ENCODE measurements at places on chromosomes 6 and 20. TPM values are rescaled to one million over a fixed set of nuclear protein-coding genes. Genes with fewer than 3 reads are reported as not detected.

Gene TFEB
- total RNA-seq: 5.7 TPM

Gene BPIFA1
- not detected for total RNA-seq

Gene TRIM27
- total RNA-seq: 83.0 TPM

Gene KHDC1L
- total RNA-seq: not detected

Gene CDH26
- 0.47 TPM for total RNA-seq

Gene SLC52A3
- total RNA-seq: not detected

Gene IBTK
- total RNA-seq: 47.0 TPM

Gene GSTA2
- total RNA-seq: not detected

Gene EFCAB8
- under 0.01 TPM for total RNA-seq

Gene DYNLT2
- 0.74 TPM for total RNA-seq

Gene CLPSL2
- total RNA-seq: not detected

Gene CYP24A1
- not detected for total RNA-seq

Gene SLC22A7
- not detected for total RNA-seq

DNA sequence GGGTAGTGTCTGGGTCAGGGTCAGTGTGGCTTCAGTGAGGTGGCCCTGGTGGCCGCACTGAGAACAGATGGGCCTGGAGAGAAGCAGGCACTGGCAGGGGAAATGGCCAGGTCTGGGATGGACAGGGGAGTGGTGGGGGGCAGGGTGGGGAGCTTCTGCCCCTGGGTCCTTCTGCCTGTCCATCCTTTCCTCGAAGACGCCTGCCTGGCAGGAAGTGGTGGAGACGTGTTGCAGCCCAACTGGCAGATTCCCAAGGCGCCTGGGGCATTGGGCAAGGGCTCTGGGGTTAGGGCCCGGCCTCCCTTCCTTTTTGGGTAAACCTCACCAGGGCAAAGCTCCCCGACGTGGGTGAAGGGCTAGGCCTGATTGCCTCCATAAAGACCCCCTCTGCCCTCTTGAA lies 10.4 kb downstream of the SRC start:
- DNase-seq: no peak

- no peak for DNase-seq
Observed at GRCh38 chr6:139648430-139649000, 274.1 kb upstream of the CITED2 start.

DNA sequence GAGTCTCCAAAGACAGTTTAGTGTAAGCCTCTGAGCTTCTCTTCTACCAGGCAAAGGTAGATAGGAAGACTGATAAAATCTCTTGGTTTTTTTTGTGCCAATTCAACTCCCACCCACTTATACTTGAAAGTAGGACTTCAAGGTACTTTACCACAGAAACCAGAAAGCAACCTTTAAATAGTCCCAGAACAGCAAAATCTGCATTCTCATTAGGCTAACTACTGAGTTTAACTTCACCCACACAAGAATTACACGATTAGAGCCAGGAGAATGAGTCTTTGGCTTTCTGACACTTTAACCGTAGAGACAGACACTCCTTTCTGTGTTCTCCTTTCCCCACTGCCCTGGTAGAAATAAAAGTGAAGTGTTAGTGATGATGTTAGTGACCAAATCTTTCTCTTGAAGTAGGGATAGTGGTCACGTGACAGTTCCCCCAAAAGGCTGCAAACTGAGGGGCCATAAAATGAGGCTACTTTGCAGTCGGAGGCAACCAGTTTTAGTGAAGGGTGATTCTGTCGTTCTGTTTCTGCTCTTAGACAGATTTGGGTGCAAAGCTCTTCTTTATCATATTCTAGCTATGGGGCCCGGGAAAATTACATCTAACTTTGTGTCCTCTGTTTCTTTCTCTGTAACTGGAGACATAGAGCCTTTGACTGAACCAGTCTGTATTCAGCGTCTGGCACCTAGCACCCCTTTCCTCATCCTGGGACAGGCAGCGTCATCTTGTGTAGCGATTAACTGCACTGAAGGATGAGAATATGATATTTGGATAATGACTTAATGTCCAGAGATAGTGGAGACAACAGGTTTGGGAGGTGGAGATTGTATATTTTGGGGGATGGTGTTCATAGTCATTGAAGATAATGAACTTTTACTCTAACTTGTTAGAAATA lies 206.4 kb upstream of the CITED2 start:
- no peak for DNase-seq

GRCh38 chr6:165686596-165687365 lies 23.7 kb upstream of the PDE10A start:
- no peak for DNase-seq

GRCh38 chr6:21942897-21943296 lies 349.3 kb downstream of the SOX4 start:
- peak; percentile 36 for DNase-seq

DNA sequence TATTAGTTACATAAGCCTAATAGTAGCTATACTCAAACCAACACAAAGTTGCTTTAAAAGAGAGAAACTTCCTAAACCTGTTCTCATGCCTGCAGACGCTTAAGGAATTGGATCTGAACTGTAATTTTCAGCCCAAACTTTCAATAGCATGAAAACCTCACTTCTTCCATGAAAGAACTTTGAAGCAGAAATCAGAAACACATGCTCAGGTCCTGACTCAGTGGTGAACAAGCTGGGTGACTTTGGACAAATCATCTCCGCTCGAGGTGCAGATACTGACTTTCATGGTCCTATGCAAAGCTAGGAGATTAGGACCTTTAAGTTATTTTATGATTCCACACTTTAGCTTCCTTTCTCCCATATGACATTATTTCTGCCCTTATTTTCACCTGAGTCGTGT lies 36.5 kb downstream of the NOX3 start:
- no peak for DNase-seq

- no peak for DNase-seq
Observed at GRCh38 chr6:42190554-42191183, 4.1 kb downstream of the GUCA1B start.

GRCh38 chr6:131782764-131783163 lies 25.1 kb upstream of the ENPP1 start:
- DNase-seq: peak; percentile 10

DNA sequence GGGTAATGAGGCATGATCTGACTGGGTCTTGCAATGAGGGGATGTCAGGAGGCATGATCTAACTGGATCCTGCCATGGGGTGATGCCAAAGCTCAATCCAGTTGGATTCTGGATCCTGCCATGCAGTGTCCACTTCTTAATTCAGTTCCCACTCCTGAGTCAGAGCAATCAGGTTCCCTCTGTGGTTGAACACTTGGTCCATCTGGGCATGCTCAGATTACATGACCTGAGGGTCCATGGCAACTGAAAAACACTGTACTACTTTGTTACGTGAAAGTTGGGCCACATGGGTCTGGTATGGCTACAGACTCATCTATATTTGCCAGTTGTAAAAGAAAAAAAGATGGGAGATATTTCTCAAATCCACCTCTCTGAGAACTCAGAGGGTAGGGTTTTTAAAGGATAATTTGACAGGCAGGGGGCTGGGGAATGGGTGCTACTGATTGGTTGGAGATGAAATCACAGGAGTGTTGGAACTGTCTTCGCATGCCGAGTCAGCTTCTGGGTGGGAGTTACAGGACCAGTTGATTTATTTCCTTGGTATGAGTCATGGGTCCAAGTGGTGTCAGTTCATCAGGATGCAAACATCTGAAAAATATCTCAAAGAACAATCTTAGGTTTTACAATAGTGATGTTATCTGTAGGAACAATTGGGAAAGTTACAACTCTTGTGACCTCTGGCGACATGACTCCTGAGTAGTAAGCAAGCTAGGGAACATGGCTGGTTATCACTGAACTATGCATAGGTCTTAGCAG lies 21.6 kb downstream of the C6orf163 start:
- no peak for DNase-seq

DNA sequence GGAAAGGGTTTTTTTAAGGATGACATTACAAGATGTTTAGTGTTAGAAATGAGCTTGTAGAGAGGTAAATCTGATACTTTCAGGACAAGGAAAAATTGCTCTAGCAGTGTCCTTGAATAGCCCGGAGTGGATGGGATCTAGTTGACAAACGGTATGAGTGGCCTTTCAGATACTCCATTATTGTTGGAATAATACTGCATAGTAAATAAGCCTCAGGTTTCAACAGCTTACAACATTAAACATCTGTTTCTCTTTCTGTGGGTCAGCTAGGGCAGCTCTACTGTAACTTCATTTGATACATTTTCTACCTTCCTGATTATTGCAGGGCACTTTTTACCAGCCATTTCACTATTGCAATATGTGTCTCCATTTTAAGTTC lies 118.0 kb downstream of the B3GAT2 start:
- no peak for DNase-seq

DNA sequence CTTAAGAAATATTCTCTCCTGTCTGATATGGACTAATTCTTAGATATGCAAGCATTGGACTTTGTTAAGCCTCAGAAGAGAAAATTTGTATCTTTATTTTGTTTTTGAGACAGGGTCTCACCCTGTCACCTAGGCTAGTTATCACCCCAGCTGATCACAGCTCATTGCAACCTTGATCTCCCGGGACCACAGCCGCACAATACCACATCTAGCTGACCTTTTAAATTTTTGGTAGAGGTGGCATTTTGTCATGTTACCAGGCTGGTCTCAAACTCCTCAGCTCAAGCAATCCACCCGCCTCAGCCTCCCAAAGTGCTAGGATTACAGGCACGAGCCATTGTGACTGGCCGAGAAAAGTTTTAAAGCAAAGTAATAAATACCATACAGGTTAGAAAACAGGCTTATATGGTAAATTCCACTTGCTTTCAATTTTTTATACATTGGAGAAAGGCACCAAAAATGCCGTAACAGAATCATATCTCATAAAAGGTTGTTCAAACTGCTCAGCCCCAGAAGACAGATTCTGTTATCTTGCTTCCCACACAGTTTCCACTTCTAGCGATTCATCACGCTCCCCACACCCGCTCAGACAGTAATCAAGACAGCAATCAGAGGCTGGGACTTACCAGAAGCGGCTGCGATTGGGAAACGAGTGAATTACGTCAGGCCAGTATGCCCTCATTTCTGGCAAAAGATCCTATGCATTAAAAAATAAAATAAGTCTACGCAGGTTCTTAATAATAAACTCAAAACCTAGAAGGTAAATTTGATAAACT lies 13.8 kb downstream of the RNASET2 start:
- peak; percentile 20 for DNase-seq

DNA sequence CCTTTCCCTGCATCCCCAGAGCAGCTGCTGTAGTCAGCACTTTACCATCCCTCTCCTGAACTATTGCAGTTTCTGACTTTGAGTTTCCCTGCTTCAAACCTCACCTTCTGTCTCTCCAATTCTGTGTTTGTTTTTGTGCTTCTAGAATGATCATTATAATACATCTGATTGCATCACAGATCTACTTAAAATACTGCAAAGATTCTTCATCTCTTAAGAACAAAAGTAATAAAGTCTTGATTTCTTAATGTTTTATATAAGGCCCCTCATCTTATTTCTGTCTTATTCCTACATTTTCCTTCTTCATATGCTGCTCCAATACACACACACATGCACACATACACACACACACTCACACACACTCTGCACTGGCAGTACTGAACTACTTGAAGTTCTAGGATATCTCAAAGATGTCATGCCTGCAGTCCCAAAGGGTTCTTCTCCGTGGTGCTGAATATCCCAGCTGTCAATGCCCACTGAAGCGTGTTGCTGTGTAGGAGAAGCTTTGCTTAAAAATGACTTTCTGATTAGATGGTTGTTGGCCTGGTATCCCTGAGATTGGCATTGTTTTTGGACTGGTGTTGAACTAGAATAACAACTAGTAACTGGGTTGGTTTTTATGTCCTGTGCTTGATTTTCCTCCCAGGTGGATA lies 97.2 kb downstream of the MAP3K4 start:
- peak; percentile 21 for DNase-seq

- no peak for DNase-seq
Observed at GRCh38 chr6:8075704-8076103, 11.5 kb upstream of the BLOC1S5 start.

- DNase-seq: peak; percentile 95
Observed at GRCh38 chr20:47725248-47725973, 59.9 kb downstream of the SULF2 start.

- no peak for DNase-seq
Observed at GRCh38 chr20:3681931-3682781, at the start of gene ADAM33. TSS of gene ADAM33 (minus strand) at chr20:3682010. CDS start at chr20:3682004, 6 bp downstream.

GRCh38 chr20:20466341-20466879 lies 98.5 kb downstream of the INSM1 start:
- no peak for DNase-seq

DNA sequence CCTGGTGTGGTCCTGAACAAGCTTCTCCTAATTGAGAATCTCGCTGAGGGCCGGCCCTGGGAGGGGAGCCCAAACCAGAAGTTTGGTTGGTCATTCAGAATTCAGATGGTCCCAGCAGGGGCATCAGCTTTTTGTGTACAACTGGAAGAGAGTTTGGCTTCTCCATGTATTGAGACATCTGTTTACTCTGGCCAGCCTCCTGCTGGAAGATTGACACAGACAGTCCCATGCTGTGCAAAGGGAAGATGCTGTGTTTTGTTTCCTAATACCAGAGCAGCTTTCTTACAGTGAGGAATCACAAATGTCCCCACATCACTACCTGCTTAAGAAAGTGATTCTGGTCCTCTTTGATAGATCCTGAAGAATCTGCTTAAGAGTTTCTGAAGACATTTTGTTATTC lies 97.8 kb downstream of the PLEKHG1 start:
- DNase-seq: no peak

DNA sequence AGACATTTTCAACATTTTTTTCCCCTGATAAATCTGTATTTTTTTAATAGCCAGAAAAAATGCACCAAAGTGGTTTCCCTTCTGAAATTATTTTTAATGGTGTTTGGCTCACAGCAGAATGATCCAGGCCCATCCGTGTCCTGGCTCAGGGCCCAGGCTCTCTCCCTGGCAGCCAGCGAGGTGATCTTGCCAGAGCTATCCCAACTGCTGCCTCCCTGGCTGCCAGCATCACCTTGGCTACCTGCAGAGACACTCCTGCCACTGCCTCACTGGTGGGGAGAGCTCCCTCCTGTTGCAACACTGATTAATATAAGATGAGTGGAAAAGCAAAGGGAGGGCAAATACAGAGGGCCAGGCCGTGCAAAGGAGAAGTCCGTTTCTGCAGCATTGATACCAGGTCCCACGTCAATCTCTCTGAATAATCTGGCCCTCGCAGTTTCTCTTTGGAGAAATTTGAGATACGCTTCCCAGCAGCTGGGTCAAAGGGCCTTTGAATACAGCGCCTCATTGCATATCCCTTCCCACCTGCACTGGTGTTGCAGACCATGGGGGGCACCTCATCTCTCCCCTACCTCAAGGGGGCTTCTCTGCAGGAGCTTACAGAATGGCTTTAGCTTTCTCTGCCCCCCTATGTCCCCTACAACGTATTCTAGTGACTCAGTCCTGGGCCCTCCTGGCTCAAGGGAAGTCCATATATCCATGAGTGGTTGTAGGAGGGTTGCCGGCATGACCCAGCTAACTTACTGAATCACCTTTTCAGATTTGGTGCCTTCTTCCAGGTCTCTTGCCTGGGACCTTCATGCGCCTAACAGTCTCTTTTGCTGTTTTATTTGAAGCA lies 12.8 kb upstream of the DSTN start:
- peak; percentile 65 for DNase-seq

DNA sequence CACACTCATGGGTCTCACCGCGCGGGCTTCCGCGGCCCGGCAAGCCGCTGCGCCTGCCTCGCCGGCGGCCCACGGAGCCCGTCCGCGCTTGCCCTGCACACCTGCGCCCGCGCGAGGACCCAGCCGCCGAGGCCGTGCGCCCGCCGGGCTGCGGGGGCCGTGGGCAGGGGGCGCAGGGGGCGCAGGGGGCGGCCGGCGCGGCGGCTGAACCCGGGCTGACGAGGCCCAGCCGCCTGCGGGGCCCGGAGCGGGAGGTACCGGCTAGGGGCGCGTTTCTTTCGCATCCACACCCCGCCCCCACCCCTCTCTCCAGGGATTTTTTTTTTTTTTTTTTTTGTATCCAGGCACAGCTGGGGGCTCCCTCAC lies 43.8 kb upstream of the OSTM1 start:
- DNase-seq: no peak

Data from dermis blood vessel endothelial cell (primary cell).